Activated CD4-positive, alpha-beta T cell treated with anti-CD3 and anti-CD28 coated beads, Interleukin-2, amount 10 ng/mL, durations not matched to agents 7 days and 5 days (primary cell): ENCODE measurements at places on chromosomes 3 and 15.

DNA sequence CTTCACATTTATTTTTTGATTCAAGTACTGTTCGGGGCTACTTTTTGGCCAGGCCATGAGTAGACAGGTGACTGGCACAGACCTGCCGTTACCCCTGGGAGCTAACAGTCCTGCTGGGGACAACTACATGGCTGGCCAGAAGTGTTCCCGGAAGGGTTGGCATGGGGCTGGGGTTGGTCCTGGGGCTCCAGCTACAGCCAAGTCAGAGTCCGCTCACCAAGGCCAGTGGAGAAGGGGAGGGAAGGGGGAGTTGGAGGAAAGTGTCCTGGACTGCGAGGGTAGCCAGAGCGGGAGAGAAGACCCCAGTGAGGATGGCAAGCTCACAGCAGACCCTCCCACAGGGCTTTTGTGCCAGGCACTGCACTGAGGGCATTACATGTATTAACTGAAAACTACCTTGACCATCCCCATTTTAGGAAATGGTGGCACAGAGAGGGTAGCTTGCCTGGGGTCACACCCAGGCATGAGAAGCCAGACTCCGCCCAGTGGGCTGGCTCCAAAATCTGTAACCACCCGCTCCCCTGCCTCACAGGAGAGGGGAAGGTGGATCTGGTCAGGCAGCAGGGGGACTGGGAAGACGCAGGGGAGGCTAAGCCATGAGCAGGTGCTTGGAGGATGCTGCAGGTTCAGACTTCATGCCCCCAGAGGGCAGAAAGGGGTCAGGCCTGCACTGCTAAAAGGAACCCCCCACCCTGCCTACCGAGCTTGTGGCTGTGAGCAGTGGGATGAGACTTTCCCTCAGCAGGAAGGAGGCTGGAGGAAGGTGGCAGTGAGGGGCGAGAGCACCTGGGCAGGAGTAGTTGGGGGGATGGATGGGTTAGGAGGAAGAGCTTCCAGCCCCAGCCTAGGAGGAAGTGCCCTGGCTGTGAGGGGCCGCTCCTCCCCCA, 38.3 kb upstream of the ESYT3 start:
- DNase-seq: no peak

DNA sequence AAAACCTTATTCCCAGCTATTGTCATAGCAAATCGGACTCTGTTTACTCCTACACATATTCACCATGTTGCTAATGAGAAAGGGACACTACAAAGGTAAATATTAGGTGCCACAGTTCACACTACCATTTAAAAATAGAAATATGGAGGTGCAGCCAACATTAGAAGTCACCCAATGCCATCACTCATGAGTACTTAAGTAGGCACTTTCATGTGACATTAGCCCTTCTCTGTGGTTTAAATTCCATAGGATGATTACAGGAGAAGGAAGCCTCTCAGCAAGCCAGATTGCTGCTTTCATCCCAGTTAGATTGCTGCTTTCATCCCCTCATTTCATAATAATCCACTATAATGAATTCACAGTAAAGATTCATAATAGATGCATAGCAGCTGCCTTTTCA, 376.8 kb upstream of the ALCAM start:
- no peak for DNase-seq

- DNase-seq: no peak
Measured at GRCh38 chr3:184647405-184647936, 64.4 kb downstream of the MAGEF1 start.

- no peak for DNase-seq
Measured at GRCh38 chr3:177220136-177220974, 23.1 kb upstream of the TBL1XR1 start.

DNA sequence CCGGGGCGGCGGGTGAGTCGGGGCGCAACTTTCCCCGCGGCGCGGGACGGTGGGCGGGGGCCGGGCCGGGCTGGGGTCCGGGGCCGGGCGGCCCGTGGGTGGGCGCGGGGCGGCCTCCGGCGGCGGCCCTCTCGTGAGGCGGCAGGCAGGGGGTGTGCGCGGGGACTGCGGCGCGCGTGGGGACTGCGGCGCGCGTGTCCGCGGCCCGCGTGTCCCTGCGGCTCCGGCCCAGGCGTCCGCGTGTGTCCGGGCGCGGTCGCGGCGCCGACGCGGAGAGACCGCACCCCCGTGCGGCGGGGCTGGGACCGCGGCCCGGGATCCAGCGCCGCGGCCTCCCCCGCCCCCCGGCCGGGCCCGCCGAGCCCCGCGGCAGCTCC, 349 bp downstream of the PLXNA1 start:
- DNase-seq: no peak

- DNase-seq: no peak
Measured at GRCh38 chr3:33803252-33803651, 4.8 kb downstream of the PDCD6IP start.

DNA sequence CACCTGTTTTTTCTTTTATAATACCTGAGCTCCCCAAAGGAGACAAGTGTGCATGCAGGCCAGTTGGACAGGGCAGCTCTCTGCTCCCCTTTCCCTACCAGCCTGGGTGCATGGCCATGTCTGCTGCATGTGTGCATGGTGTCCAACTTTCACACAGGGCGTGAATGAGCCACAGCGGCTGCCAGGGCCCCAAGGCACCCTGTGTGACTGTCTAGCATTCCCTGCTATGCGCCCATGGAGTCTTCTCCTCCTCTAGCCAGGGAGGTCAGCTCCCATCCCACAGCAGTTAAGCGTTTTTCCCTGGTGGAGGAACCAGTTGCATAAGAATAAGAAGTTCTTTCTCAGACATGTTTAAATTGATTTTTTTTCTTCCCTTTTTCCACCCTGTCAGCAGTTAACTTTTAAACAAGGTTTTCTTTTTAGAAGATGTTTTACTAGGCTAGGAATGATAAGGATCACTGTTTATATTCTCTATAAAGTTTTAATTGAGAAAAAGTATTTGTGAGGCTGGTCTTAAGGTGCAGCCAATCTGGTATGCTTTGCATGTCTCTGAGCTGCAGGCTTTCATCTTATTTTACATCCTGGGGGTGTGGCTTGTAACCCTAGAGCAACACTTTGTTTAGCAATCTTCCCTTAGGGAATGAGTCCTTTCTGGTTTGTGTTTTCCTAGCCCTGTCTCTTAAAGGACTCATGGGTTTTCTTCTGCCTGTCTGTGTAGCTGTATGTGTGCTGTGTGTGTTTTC, 20.5 kb upstream of the OR5H1 start:
- no peak for DNase-seq

- DNase-seq: no peak
Measured at GRCh38 chr15:84582583-84583157, 18.1 kb upstream of the ZSCAN2 start.

DNA sequence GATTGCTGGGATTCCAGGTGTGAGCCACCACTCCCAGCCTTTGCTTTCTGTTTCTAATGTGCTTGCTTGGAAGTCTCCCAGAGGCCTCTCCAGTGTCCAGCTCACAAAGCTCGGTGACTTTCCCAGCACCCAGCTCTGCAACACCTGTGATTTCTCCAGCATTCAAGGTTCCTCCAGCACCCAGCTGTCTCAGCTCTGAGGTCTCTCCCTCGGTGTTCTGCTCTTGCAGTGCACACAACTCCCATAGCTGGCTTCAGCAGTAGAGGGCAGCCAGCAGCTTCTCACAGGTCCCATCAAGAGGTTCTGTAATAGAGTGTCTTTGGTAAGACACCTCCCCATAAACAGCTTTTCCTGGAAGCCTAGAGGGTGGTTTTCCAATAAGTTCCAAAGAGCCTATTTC, 75.1 kb downstream of the GRM7 start:
- DNase-seq: no peak

DNA sequence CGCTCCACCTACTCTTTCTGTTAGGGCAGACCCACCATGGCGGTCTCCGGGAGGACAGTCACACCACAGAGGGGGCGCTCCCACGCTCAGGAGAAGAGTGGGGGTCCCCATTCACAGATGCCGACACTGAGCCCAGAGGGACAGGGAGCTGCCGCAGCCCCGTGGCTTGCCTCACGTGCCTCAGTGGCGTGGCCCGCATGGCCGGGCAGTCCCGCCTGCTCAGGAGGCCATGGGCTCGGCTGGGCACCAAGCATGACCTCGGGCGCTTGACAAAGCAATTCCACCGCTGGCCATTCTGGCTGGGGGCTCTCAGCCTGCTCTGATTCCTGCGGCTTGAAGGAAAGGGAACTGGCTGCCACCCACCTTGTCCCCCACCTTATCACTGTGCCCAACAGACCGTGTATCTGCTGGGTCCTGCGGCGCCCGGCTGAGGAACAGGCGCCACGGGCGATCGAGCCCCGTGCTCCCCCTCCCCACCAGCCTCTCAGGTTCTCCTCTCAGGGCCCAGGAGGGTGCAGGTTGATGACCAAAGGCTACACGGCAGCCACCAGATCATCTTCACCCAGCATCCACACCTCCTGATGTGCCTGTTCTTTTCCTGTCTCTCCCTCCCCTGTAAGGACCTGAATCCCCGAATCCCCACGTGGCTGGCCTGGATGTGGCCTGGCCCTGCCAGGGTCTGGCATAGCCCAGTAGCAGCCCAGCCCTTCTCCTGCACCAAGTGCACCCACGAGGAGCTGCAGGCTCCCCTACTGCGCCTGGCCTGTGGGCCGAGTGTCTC, 20.7 kb downstream of the CYFIP1 start:
- DNase-seq: no peak

DNA sequence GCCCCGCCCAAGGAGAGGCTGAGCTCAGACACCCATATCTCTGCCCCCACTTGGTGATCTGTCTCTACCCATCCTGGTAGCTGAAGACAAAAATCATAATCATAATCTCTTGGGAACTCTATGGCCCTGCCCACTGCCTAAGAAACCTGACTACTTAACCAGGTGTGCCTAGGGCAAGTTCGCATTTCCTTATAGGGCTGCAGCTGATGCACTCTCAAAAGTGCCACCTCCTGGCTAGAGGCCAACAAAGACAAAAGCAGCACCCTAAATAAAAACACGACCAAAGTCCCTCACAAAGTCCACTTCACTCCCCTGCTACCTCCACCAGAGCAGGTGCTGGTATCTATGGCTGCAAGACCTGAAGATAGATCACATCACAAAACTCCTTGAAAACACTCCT, 250.4 kb upstream of the SLITRK3 start:
- no peak for DNase-seq

- no peak for DNase-seq
Measured at GRCh38 chr3:22565393-22565792, 637.7 kb upstream of the UBE2E2 start.

DNA sequence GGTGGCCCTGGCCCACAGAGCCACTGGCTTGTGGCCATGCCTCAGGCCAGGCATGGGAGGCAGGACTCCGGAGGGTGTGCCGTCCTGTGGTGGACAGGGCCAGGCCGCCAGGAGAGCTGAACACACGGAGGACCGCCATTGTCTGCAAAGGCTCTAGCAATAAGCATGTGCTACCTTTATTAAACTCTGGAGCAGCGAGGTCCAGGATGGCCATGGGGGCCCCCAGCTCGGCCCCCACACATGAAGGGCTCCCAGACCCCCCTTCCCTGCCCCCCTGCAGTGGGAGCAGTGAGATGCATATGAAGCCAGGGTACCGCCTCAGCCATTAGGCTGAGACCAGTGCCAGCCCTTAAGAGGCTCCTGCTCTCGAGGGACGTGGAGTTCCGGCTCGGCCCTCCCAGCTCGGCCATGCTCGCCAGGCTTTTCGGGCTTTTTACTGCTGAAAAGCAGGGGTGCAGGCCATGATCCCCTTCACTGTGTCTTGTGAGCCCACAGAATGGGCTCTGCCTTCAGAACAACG, 2.7 kb downstream of the AMIGO3 start:
- DNase-seq: no peak

- DNase-seq: no peak
Measured at GRCh38 chr3:65729973-65730372, 308.7 kb downstream of the MAGI1 start.

DNA sequence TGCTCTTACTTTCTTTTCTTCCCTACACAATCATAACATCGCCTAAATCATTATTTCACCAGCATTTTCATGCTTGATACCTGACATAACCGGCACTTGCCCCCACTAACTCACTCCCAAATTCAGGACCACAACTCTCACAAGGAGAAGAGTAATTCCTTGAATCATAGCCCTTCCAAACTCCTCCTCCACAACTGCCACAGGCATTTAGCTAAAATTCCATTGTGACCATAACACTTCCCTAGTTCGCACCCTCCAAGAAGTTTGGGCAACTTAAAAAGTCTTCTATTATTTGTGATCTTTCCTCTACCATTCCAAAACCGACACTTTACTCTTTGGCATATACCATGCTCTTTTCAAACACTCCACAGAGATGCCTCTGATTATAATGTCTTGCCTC, 59.4 kb upstream of the XRN1 start:
- DNase-seq: no peak

- DNase-seq: no peak
Measured at GRCh38 chr3:106261396-106261795, 392.6 kb upstream of the CBLB start.

- DNase-seq: no peak
Measured at GRCh38 chr15:40831861-40832260, 3.4 kb upstream of the PPP1R14D start.

- no peak for DNase-seq
Measured at GRCh38 chr3:194585880-194586281, 47.3 kb downstream of the TMEM44 start.

DNA sequence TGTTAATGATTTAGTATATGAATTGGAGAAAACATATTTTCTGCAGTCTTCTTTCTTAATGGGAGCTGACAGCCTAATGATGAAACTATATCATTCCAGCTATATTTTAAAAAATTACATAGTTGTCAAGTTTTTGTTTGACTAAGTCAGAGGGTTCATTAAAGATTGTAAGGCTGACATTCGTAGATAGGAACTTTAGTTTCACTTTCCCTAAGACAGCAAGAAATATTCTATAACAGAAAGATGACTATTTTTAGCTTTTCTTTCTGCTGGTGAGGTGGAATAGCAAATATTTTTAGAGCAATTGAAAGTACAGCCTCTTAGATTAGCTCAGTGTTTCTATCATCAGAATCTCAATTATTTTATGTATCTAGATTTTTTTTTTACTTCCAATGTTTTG, 60.2 kb downstream of the PIAS1 start:
- DNase-seq: no peak

DNA sequence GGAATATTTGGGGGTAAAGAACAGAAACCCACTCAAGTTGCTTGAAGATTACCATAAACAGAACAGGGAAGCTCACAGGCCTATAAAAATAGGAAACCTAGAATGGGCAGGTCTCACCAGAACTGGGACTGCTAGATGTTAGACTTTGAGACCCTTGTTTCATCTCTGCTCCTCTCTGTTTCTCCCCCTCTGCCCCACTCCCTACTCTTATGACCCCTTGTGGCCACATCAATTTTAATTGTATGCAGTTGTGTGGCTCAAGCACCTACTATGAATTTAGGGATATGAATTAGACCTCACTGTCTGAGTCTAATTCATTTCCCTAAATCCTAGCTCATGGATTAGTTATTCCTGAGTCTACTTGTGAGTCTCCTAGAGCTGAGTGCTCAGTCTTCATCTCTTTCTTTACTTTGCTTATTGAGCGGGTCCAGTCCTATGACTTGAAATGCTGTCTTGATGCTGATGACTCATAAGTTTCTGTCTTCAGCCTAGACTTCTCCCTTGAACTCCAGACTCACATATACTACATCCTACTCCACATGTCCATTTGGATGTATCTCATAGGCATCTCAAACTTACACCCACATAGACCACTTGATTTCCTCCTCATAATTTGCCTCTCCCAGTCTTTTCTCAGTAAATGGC, 78.7 kb downstream of the ITPR1 start:
- DNase-seq: no peak
